ENCODE measurements at places on chromosomes 4 and X. TPM values are rescaled to one million over a fixed set of nuclear protein-coding genes. Genes with fewer than 3 reads are reported as not detected.

GRCh38 chr4:107319386-107319785 is 283.3 kb upstream of the DKK2 start:
- DNase-seq = no peak

- DNase-seq = no peak
These were observed 252.0 kb downstream of the FRMPD4 start for GRCh38 chrX:12390301-12390700.

GRCh38 chr4:2393353-2394270 is 24.8 kb downstream of the ZFYVE28 start:
- peak; percentile 52 for DNase-seq

DNA sequence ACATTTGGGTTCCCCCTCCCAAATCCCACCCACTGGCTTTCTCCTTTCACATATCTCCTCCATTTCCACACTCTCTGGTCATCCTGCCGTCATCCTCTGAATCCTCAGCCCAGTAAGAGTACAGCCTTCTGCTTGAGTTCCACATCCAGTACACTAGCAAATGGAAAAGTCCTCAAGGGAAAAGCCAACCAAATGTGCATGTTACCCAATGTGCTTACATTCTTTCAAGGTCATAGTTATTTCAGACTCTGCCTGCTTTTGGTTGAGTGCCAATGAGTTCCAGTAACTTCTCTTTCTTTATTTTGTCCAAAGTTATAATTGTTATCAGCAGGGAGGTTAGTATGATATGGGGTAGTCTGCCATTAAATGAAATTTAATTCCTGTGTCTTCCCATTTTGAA is 78.1 kb downstream of the SRPX start:
- DNase-seq = no peak

- no peak for DNase-seq
These were observed 238.6 kb downstream of the RAPGEF2 start for GRCh38 chr4:159341522-159341921.

DNA sequence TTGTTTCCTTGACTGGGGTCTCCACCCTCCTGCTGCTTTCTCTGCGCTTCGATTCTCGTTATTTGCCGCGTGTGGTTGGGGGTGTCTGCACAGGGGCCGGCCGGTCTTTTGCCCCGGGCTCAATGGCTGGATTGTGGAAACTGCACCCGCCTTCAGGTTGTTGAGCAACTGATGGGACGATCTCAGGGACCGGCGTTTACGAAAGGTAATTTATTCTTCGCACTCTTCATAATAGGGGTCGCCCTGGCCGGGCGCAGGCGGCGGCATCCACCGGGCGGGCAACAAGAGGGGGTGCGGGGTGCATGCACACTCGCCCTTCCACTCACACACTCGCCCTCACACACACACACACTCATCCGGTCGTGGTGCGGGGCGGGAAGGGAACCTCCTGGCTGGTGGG is 1.4 kb downstream of the ADGRL3 start:
- DNase-seq = peak; percentile 36

ACOT9 gene
- total RNA-seq = 79.3 TPM

CENPI gene
- 35.1 TPM for total RNA-seq

MAGED4B gene
- total RNA-seq = 32.8 TPM
